CD4-positive, alpha-beta T cell treated with Interleukin-15 for 1 hour (primary cell): ENCODE measurements at places on chromosomes 2 and 18.
A peak's percentile ranks its signal among the peaks of the same experiment; 100 is the strongest.

- no peak for DNase-seq
Observed at GRCh38 chr2:27033253-27033852, 588 bp downstream of the TMEM214 start.

DNA sequence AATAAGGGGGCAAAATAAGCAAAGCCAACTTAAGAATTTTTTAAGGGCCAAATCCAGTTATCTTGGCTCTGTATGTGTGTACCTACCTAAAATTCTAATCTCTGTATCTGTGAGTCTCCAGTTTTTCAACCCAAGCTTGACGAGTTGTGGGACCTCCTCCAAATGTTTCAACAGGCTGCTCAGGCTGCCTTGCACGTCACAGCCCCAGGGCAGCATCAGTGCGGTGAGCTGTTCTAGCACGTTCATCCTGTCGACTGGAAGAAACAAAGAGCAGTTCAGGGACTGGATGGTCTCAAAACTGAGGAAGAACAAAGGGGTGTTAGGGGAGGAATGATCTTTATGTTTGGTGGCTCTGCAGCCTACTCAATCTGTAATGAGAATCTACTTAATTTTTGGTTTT is 29.4 kb downstream of the NLRC4 start:
- DNase-seq: no peak

- peak; percentile 89 for DNase-seq
Observed at GRCh38 chr18:63161761-63162195, 157.8 kb downstream of the BCL2 start.

DNA sequence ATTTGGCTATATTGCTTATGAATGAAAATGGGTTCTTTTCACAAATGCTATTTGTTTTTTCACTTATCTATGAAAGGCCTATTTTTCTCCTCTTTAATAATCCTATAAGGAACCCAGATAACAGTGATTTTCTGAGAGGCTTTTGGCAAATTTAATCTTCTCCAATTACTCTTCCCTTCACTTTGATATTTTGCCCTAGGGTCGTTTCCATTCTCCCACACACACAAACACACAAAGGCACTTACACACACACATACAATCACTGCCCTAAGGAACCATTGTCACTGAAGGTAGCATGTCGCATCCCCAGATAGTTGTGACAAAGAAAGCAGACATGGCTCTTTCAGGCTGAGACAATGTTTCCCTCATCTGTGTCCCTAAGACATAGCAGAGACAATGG is 170.1 kb upstream of the PGAP1 start:
- DNase-seq: no peak

DNA sequence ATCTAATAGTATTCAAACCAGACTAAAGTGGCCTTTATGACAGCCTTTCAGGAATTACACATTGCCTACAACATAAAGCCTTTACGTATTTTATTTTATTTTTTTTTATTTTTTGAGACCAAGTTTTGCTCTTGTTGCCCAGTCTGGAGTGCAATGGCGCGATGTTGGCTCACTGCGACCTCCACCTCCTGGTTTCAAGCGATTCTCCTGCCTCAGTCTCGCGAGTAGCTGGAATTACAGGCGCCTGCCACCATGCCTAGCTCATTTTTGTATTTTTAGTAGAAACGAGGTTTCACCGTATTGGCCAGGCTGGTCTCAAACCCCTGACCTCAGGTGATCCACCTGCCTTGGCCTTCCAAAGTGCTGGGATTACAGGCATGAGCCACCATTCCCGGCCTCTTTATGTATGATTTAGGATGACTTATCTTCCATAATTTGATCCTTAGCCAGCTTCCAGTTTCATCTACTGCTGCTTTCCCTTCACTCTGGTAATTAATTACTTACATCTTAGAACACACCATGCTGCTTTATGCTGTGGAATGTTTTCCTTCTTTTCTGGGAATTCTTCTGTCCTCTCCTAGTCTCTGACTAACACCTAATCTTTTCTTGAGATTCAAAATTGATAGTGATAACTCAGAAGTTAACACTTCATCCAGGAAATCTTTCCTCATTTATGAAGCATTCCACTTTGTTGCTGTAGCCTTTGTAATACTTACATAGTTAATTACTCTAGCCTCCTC is 2.6 kb downstream of the USP14 start:
- no peak for DNase-seq

GRCh38 chr2:219252900-219253752 is at the start of gene TUBA4B:
TUBA4B (plus strand) TSS chr2:219253243; CDS start chr2:219253408, 165 bp downstream.
- DNase-seq: peak; percentile 48

DNA sequence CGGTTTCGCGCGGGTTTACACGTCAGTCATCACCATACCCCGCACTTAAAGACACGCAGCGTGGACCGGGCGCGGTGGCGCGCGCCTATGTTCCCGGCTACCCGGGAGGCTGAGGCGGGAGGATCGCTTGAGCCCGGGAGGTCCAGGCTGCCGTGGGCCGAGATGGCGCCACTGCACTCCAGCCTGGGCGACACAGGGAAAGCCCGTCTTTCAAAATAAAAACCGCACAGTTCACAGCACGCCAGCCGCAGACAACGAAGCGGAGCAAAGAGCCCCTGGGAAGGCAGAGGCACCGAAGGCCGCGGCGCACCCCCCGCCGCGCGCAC is 328 bp downstream of the DTYMK start:
- DNase-seq: no peak

DNA sequence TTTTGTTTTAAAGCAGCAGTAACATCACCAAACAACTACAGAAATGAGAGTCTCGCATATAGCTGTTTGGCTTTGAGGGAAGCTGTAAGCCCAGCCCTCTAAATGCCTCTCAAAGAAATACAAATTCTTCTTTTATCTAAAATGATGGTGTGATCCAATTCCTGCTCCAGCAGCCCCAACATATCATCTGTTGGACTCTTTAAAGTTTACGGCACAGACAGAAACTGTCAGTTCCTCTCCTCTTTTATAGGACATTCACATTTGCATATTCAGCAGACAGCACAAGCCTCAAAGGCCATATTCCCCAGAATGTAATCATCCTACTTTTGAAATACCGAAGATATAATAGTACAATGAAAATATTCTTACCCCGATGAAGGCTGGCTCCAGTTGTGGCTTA is 216.9 kb upstream of the REV1 start:
- no peak for DNase-seq
